ENCODE measurements at places on chromosomes 3 and 15. TPM values are rescaled to one million over a fixed set of nuclear protein-coding genes. Genes with fewer than 3 reads are reported as not detected.

Gene GUCA1C
- not detected for polyA plus RNA-seq

DNA sequence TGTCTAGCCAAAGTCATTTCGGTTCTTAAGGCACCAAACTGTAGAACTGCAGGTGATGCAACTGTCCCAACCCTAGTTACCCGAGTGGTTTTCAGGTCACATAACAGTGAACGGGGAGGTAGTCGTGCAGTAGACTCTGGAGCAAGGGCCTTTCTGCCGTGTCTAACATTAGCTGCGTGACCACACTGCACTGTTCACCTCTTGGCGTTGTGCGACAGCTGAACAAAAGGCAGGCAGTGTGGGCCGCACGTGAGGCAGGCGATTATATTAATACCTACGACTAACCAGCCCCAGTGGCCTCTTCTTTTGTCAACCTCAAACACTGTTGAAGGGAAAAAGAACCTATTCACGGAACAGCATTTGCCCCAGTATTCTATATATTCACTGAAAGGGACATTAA is 2.8 kb downstream of the LRRN1 start:
- H3K4me3 ChIP-seq: no peak overlapping the region
- no peak for DNase-seq
- no peaks in the 10 kb centered on the region for H3K4me1 ChIP-seq
- no peak overlapping the region for H3K27ac ChIP-seq
- H3K36me3 ChIP-seq: no peaks in the 10 kb centered on the region
- no peaks in the 10 kb centered on the region for H3K27me3 ChIP-seq

DNA sequence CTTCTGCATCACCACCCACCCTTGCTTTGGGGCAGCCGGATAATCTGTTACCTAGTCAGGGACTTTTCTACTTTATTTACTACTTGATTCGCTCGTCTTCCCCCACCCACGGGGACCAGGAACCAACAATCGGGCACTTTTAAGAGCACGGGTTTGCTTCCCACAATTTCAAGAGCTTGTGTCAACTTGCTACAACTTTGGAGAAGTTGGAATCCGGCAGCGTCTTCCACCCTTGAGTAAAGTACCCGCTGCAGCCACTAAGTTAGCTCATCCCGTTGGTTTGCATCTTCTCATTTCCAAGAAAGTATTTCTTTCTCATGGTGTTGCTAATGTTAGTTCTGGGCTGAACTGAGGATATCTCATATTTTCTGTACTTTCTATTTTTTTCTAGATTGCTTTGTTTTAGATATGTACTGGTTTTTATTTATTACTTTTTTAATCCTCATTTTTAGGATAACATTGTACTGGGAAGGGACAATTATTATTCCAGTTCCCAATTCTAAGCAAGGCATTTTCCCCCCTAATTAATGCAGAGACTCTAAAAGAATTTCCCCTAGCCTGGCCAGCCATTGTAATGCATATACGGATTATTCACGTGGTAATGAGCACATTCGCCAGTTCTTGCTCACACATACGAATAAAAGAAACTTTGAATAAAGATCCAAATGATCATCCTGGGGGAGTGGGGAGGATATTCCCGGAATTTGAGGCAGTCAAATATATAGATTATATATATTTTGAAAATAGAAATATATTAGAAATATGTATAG is 4.0 kb downstream of the SOX2 start:
- no peak overlapping the region for H3K27ac ChIP-seq
- H3K4me1 ChIP-seq: peaks cover 15% of the 10 kb centered on the region
- peaks cover 14% of the 10 kb centered on the region for H3K27me3 ChIP-seq
- no peaks in the 10 kb centered on the region for H3K36me3 ChIP-seq

- no peak overlapping the region for H3K4me3 ChIP-seq
- H3K4me1 ChIP-seq: no peaks in the 10 kb centered on the region
- peaks cover 8% of the 10 kb centered on the region for H3K27me3 ChIP-seq
- H3K36me3 ChIP-seq: no peaks in the 10 kb centered on the region
- DNase-seq: no peak
Measured at GRCh38 chr15:101329309-101329863, 34.3 kb upstream of the SNRPA1 start.
